Fibroblast of the aortic adventitia (primary cell): ENCODE measurements at places on chromosomes 5 and 9.

DNA sequence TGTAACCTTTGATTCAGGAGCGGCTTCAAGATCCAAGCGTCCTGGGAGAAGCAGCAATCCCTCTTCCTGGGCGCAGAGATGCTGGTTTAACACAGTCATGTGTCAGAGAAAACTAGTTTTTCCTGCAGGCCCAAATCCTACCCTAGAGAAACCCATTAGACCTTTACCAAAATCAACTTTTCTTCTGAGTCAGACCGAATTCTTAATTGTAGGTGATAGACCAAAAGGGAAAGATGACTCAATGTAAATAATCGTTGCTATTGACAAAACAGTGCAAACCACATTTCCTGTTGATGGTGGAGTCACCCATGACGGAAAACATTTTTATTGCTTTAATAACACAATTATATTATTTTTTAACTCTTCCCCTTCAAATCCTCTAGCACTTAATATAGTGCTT, 40.1 kb downstream of the SLC1A1 start:
- no peak for DNase-seq

DNA sequence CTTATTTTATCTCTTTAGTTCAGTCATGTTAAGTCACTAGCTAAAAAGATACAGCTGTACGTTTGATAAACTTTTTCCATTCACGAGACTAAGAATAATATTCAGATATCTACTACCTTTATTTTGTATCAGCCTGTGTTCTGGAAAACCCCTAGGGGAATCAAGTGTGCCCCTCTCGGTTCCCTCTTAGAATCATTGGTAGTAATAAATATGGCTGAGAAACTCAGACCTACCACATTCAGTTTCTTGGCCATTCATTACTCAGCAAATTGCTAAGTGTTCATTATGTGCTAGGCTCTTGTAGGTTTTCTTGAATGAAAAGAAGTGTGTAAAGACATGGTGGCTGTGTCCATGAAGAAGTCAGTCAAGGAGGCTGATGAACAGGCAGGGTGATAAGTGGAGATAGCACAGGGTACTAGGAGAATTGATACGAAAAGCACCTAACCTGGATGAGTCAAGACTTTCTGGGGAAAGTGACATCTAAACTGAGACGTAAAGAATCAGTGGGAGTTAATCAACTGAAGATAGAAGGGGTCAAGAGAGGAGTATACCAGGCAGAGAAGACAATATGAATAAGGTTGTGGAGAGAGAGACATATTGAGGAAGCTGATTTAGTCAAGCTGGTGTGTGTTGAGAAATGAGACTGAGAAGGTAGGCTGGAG, 86.2 kb downstream of the CSNK1G3 start:
- no peak for DNase-seq

DNA sequence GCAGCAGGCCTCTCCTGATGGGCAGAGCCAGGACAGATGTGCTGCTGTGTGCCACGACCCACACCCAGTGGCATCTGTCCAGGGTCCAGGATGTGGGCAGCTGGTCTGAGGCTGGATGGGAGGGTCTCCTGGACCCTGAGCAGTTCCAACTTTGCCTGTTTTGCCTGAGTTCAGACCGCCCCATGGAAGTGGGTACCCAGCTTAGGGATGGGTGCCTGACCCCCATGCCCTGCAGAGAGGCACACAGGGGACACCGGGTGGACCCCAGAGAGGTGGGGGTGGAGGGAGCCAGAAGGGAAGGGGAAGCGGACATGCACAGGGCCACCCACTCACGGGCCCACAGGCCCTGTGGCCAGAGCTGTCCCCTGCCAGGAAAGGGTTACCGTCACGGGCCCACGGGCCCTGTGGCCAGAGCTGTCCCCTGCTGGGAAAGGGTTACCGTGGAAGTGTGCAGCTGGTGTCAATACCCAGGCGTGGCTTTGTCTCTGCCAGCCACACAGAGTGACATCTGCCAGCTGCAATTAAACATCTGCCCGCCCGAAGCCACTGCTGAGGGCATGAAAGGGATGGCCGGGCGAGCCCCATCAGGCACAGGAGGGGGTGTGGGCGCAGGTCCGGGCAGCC, 50.0 kb downstream of the NACC2 start:
- no peak for DNase-seq

GRCh38 chr5:9869616-9870288, 239.6 kb upstream of the TAS2R1 start:
- peak; percentile 71 for DNase-seq

DNA sequence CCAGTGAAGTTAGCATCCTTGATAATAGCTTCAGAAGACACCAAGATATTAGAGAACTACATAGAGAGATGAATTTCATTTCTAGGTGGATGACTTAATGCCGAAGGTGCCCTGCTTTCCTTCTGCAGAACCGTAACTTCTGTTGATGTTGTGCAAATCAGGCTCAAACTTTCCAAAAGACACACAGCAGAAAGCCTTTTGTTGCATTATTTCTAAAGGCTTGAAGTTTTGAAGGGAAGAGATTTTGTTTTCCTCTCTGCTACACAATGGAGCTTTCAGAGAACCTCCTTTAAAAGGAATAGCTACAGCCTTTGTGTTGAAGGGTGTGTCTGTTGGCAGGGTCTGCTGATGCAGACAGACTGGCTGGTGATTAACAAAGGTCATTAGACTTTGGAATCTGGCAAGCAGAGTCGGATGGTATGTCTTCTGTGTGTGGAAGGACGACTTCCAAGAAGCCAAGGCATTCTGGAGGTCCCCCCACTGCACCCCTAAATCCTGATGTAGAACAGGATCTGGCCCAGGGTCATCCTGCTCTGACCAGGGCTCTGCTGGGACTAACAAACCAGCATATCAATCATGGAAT, 57.8 kb downstream of the ZNF462 start:
- peak; percentile 75 for DNase-seq

- no peak for DNase-seq
Measured at GRCh38 chr5:173646692-173647091, 30.2 kb upstream of the BOD1 start.

GRCh38 chr9:16870596-16871335, at the start of gene BNC2:
TSS of gene BNC2 (minus strand) at chr9:16870670. CDS start at chr9:16870648, 22 bp downstream.
- DNase-seq, result peak; percentile 61

DNA sequence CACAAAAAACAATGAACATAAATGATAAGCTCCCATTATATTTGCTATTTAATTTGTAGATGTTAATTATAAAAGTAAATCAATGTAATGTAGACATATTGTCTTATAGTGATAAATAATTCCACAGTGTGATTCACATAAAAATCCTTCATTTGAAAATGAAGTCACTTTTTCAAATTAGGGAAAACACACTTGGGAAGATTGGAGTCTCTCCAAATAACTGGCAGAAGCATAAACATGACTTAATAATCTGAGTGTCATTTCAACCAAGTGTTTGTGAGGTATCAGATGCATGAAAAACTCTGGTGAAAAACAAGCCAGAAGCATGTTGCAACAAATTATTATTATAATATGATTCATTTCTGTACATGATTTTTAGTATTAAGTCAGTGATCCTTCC, 102.2 kb downstream of the CETN3 start:
- no peak for DNase-seq

DNA sequence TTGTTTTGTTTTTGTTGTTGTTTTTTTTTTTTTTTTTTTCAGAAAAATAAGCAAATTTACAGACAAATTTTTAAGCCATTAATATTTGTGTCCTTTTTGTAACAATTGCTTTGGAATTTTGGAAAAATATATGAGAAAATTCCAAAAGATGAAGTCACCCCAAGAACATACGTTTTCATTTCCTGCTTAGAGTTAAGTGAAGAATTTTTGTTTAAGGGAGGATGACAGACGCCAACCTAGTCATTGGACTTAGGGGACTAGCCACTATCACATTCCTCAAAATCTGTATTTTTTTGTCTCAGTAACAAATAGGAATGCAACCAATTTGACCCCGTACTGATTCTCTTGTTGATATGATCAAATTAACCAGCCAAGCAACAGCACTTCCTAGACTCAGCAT, 433.9 kb upstream of the SLC30A5 start:
- DNase-seq, result no peak

- no peak for DNase-seq
Measured at GRCh38 chr5:71961786-71962185, 145.5 kb upstream of the MAP1B start.

DNA sequence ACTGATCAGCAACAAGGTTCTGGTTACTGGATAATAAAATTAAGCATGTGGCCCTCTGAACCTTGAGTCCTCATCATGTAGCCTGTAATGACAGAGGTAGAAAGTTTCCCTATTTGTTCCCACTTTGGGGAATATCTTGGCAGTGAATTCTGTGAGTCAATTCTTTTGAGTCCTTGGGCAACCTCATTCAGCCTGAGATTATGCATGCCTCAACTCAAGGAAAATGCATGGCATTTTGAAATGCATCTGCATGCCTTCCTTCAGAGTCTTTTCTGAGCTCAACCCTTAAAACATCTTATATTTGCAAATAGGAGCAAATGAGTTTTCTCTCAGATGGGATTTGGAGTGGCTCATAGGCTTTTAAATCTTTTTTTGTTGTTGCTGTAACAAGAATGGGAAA, 218.1 kb upstream of the CD180 start:
- peak; percentile 70 for DNase-seq

GRCh38 chr5:139140591-139141071, 57.5 kb downstream of the SIL1 start:
- DNase-seq, result peak; percentile 67

DNA sequence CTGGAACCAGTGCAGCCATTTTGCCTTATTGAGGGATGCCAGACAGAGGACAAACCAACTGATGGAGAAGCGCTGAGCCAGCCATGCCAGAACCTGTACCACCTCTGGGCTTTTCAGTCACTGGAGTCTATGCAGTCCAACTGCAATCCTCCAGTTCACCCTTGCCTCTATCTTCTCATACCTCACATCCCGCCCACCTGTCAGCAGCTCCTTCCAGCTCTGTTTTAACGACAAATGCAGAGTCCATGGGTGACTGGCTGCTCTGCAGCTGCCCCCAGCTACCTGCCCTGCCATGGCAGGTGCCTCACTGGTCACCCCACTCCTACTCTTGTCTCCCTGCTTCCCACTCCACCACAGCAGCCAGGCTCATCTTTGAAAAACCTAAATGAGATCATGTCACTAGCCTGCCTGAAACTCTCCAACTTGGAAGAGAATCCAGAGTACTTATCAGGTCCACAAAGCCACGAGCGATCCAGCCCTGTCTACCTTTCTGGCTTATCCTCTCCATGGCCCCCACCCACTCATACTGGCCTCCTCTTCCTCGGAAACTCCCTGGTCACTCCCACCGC, 14.0 kb upstream of the ACSL6 start:
- DNase-seq, result no peak

DNA sequence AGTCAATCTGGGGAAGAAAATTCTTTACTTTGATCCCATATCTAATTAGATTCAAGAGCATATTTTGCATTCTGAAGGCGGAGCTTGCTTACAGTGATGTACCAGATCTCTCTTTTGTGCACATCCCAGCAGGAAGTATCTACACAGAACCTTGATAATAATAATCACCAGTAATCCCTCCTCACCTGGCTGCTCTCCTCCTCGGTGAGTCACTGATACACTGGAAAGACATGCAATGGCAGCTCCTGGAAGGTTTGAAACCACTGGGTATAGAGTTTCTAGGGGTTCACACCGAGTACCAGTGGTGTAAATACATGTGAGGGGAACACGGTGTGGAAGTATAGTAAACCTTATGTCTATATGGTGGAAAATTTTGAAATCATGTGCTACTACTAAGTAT, 205.5 kb upstream of the TARS1 start:
- DNase-seq, result no peak

DNA sequence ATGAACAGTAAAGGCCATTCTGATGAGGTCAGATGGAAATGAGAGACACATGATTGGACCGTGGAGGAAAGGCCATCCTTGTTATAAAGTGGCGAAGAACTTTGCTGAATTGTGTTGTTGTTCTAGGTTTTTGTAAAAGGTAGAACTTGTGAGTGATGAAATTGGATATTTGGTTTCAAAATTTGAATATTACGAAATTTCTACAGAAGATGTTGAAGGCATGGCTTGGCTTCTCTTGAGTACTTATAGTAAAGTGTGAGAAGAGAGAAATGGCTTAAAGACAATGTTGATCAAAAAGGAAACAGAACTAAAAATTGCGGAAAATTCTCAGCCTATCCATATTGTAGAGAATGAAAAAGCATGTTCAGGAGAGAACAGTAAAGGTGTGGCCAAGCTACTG, 166.6 kb upstream of the S1PR3 start:
- no peak for DNase-seq

GRCh38 chr9:127213859-127214258, 50.7 kb upstream of the GARNL3 start:
- DNase-seq, result no peak

DNA sequence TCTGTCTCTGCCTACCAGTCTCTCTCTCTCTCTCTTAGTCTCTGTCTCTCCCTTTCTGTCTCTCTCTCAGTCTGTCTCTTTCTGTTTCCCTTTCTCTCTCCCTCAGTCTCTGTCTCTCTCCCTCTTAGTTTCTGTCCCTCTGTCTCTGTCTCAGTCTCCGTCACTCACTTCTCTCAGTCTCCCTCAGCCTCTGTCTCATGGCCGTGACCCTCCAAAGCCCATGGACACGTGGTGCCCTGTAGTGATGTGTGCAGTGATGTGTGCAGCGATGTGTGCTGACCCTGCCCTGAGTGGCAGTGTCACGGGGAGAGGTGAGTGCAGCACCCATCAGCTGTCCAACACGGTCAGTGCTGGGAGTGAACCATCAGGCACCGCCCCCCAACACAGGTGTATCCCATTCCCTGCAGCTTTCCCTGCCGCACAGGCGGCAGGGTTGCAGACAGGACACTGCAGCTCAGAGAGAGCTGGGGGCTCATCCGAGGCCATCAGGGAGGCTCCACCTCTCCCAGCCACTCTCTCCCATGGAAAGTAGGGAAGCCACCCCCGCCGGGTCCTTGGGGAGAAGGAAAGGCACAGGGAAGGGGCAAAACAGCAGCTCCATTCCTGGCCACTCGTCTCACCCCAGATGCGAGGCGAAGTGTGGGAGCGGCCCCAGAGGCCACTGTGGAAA, 794 bp upstream of the LRRC14B start:
- DNase-seq, result no peak

GRCh38 chr5:620586-621180, 8.5 kb downstream of the CEP72 start:
- DNase-seq, result no peak

DNA sequence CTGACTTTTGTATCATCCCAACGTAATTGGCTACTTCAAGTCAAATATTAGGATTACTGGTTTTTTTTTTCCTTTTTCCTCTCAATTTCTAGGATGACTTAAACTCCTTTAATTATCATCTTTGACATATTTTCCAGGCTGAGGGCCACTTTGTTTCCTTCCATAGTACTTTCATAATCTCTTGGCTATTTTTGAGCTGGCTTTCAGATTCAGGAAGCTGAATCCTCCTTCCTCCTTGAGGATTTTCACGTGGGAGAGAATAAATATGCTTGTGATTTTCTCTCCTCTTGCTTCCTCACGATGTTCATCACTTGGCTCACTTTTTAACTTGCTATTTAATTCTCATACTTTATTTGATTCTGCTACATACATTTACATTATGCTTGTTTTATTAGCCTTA, 88.1 kb downstream of the ITGA1 start:
- DNase-seq, result peak; percentile 50

GRCh38 chr9:82363682-82364081, 375.1 kb downstream of the SPATA31D1 start:
- no peak for DNase-seq

DNA sequence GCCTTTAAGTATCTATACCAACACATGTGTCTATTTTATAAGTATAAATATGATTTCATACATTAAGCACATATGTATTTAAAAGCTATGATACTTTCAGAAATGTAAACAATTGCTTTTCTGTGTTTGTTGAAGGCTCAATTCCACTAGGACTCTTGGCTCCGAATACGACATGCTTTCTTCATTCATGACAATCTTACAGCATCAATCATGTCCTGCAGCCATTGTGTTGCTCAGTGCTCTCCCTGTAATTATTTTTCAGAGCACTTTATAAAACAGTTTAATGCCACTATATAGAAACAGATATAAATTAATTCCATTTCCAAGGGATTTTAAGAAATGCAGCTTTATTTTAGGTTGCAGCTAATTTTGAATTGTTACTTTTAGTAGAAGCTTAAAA, 167.3 kb downstream of the TAF11L14 start:
- no peak for DNase-seq
